ENCODE measurements at places on chromosomes 2 and 18. TPM values are rescaled to one million over a fixed set of nuclear protein-coding genes. Genes with fewer than 3 reads are reported as not detected.

DNA sequence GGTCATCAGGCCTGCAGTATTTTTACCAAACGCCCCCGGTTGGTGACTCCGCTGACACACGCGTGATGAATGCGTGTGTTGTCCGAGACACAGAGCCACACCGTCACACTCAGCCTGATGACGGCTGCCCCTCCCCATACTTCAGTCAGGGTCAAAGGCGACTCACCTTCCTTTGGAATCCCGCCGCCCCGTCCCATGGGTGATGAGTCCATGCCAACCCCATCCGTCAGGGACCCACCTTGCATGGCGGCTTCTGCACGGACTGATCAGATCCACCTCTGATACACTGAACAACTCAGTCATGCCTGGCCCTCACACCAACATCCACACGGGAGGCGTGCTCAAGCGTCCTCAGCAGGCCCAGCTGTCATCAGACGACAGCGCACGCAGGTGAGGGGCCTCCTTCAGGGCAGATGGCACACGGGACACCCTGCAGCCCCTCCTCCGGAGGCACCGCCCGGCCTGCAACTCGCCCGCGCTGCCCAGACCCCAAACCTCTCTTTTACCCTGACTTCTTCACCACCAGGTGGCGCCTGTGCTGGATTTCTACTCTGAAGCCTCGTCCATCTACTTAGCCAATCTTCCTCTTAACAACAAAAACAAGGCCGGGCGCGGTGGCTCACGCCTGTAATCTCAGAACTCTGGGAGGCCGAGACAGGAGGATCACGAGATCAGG, 89.2 kb downstream of the ZNF516 start:
- peak; percentile 79 for DNase-seq

- DNase-seq, result peak; percentile 66
These were observed 82.3 kb downstream of the PXDN start for GRCh38 chr2:1661891-1662605.

GRCh38 chr2:201228912-201229290, 31.4 kb upstream of the CASP8 start:
- no peak for DNase-seq

GRCh38 chr2:95023222-95023597, 2.3 kb upstream of the MAL start:
- no peak for DNase-seq

- DNase-seq, result no peak
These were observed 139.0 kb downstream of the TRIM43 start for GRCh38 chr2:95730813-95731212.

DNA sequence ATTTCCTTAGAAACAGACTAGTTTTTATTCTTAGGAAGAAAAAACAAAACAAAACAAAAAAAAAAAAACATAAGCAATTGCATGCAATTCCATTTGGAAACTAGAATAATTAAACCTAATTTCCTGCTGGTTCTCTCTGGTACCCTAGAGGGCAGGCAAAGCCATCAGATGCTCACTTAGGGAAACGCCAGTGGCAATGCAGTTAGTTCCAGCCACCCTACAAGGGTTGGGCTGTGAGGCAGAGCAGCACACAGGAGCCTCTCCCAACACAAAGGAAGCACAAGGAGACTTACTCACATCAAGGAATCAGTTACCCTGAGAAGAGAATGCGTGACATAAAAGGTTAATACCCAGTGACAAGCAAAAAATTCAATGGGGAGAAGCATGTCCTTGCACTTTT, 28.8 kb downstream of the CCDC93 start:
- DNase-seq, result no peak

GRCh38 chr2:241912021-241912555, 42.6 kb downstream of the RTP5 start:
- no peak for DNase-seq

DNA sequence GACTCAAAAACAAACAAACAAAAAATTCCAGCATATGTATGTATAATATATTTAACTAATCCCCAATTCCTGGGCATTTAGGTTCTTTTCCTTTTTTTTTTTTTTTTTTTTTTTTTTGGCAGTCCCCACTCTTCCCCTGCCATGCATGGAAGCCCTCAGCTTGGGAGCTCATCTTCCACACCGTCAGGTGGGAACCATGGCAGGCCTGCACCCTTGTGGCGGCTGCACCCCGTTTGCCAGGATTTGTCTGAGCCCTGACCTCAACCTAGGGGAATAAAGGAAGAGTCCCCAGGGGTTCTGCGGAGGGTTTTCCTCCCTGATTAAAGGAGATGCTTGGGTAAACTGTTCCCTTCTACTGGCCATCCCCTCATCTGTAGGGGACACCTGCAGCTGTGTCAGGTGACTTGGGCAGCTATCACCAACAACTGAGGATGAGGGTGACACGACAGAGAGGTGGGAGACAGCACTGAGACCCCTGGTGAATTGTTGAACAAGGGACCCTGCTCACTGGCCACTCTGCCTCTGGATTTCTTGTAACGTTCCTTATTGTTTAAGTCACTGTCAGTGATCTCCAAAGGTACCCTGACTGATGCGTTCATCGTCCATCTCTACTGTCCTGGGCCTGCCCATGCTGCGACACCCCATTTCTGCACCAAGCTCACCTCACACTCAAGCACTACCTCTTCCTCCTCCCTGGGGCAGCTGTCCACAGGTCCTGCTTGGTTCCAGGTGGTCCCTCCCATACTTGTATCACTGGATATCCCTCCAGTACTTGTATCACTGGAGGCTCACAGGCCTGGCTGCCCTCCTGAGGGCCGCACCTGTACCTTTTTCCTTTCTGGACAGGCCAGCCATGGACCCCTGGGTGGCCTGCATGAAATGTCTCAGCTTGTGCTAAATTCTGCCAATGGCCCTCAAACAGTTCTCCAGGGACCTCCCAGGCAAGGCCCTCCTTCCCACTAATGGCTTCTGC, 14.5 kb downstream of the TMEM185B start:
- no peak for DNase-seq

DNA sequence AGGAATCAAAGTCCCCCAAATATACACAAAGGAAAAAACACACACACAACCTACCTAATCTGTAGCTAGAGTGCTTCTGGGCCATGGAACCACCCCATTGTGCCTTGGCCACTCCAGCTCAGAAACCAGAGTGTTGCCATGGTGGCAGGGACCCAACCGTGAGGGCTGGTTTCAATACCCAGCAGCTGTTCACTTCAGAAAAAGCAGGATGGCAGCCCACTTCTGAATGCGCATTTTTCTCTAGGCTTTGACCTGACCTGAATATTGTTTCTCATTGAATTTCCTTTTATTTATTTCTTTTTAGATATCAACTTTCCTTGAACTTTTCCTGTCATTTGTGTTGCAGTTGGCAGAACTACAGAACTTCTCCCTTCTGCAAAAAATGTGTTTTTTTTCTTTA, 43.0 kb upstream of the EHBP1 start:
- no peak for DNase-seq

- DNase-seq, result peak; percentile 68
These were observed 136.5 kb downstream of the RNF144A start for GRCh38 chr2:7053650-7054265.

DNA sequence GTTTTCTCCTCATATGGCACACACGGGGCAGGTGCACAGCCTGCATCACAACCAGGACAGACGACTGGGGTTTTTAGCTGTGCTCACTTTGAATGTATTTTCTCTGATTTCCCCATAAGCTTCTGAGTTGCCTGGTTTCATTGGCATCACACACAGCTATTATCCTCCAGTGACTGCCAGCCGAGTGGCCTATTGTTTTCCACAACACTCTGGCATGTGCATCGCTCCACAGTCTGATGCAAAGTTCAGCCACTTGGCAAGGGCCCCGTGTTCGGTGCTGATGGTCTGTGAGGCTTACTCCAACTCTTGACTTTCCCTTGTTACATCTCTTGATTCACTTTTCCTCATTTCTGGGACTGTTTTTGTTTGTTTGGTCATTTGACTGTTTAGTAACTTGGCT, 593.1 kb downstream of the CBLN2 start:
- no peak for DNase-seq

DNA sequence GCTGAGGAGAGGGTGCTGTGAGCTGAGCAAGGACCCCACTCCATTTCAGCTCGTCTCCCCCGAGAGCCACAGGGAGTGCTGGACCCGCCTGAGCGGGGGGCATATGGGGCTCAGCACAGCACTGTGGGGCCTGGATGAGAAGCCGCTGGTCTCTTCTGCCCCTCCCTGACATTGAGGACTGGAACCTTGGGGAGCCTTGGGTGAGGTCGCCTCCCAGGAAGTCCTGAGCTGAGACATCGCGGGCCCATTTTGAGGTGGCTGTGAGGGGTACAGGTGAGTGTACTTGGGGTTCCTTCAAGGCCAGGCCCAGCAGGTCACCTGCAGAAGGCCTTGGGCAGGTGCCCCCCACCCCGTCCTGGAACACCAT, 3.1 kb upstream of the AQP12A start:
- DNase-seq, result no peak

DNA sequence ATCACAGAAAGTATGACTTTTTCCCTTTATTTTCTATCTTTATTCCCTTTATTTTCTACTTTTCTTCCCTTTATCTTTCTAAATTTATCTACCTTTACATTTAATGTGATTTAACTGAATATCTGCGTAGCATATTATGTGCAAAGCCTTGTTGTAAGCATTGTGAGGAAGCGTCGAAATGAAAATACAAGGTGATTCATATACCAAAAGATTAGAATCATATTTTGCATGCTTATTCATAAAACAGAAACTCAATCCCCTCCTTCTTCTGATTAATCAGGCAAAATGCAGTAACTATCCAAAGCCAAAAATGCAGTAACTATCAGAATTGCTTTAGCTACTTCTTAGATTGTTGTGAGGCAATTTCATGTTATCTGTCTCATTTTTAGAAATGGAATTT, 393.0 kb downstream of the CDH19 start:
- no peak for DNase-seq

Gene HOXD13
- total RNA-seq, result 48.9 TPM

- DNase-seq, result no peak
These were observed 958.7 kb downstream of the BCL11A start for GRCh38 chr2:59594671-59595222.

DNA sequence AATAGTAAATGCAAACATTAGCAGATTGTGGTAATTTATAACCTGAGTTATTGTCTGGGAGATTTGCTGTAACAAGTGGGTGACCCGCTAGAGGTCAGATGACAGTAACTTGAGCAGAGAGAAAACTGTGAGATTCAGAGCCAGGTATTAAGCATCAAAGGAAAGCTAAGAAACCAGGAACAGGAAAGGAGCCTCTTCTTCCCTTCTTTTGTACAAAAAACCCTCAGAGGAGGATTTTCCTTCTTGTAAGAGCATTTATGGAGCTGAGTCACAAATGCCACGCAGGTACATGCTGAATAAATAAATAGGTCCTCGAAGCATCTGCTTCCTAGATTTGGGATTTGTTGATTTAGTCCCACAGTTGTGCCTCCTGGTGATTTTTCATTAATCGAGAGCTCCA, 146.5 kb downstream of the SH3BP4 start:
- no peak for DNase-seq

Gene TPO
- total RNA-seq, result 2.1 TPM

DNA sequence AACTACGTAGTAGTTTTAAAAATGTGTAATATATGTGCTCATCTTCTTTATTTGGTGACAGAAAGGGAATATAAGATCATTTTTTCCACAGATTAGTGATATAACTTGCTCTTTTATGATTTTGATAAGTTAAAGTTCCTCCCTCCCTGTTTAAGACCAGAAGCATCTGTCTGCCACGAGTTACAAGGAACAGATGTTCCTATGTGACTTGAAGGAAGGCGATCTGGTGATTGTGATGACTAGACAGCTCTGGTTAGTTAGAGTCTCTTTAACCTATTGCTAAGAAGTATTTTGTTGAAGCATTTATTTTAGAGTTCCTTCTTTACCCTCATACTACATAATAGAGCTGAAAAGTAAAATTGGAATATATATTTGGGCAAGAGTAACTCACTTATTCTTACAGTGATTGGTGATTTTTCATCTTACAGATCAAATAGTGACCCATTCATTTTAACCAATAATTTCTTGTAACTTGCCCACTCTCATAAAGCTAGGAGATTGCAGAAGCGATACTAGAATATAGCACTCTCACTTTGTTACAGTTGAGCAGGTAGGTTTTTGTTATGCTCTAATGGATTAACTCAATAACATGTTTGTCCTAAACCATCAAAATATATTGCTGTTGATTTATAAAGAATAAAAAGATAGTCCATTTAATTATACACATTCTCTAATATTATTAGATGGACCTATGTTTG, 218.7 kb downstream of the SLC4A10 start:
- no peak for DNase-seq

Gene IL1RL2
- total RNA-seq, result not detected

GRCh38 chr2:37645362-37645761, 26.1 kb downstream of the CDC42EP3 start:
- DNase-seq, result no peak

- DNase-seq, result no peak
These were observed 157.2 kb upstream of the ZC3H15 start for GRCh38 chr2:186328838-186329237.

DNA sequence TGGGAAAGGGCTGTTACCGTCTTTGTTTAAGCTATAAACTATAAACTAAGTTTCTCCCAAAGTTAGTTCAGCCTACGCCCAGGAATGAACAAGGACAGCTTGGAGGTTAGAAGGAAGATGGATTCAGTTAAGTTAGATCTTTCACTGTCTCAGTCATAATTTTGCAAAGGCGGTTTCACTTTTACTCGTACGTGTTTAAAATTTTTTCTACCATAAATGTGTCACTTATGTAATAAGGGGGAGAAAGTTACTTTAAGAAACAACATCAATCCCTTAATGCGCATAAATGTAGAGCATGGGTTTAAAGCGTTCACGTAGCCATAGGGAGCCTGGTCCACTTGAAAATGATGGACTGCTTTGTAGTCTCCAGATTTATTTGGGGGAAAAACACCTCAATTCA, 71.3 kb downstream of the SNORC start:
- no peak for DNase-seq

GRCh38 chr2:64151476-64151875, 7.3 kb upstream of the PELI1 start:
- DNase-seq, result no peak

DNA sequence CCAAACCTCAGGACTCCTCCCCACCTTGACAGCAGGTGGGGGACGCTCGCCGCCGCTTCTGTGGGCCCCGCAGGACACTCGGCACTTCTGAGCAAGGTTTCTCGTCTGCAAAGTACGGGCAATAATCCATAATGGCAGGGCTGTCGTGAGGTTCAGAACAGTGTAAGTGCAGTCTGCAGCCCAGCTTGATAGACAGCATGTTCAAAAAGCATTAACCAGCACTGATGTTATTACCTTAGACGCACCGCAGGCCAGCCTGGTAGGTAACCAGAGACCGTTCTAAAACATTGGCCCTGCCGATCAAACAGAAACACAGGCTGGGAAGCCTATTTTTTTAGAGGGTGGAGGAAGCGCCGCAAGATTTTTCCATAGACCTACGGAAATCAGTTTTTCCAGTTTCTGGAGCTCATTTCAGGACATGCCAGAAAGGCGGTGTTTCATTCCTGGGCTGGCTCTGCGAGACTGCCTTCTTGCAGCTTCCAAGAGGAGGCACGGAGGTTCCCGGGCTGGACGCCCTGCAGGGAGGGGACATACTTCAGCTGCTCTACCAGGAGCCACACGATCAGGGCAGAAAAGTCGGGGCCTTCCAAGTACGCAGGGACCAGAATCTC, 148.7 kb downstream of the TPO start:
- peak; percentile 45 for DNase-seq

- no peak for DNase-seq
These were observed 65.9 kb downstream of the LONRF2 start for GRCh38 chr2:100256416-100256815.

GRCh38 chr2:6089474-6089873, 397.3 kb downstream of the SOX11 start:
- DNase-seq, result no peak

Gene CCDC142
- total RNA-seq, result 15.8 TPM

- DNase-seq, result peak; percentile 59
These were observed 116.4 kb downstream of the COL6A3 start for GRCh38 chr2:237297421-237298150.

GRCh38 chr18:46406539-46406932, 250.5 kb downstream of the LOXHD1 start:
- DNase-seq, result no peak
